ENCODE measurements at places on chromosomes 1 and 21. TPM values are rescaled to one million over a fixed set of nuclear protein-coding genes. Genes with fewer than 3 reads are reported as not detected.

The DMBX1 gene
- not detected for total RNA-seq

The KIRREL1 gene
- 26.8 TPM for total RNA-seq

The NUP210L gene
- total RNA-seq, result 0.06 TPM

The RER1 gene
- total RNA-seq, result 172 TPM

GRCh38 chr21:45630876-45631275 lies 12.6 kb upstream of the PCBP3 start:
- no peak for DNase-seq

Measured in mucosa of gallbladder (tissue), 1 donor.